ENCODE measurements at places on chromosomes 4 and X. TPM values are rescaled to one million over a fixed set of nuclear protein-coding genes. Genes with fewer than 3 reads are reported as not detected.

DNA sequence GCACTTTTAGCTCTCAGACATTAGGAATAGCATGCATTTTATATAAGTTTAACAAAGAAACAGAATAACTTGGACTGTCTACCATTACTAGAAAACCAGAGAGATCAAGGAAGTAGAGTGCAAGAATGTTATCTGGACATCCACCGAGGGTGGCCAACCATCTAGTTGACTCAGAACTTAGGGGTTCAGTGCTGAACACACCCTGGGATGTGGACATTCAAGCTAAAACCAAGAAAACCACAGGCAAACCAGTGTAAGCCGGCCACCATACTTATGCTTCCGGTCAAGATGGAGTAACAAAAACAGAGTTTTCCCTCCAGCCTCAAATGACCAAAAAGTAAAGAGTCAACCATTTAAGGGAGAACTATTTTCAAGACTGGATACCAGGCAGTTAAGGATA, 181.4 kb upstream of the MXRA5 start:
- no peak for DNase-seq
- H3K4me1 ChIP-seq = peaks cover 7% of the 10 kb centered on the region
- H3K27me3 ChIP-seq = no peaks in the 10 kb centered on the region
- H3K36me3 ChIP-seq = no peaks in the 10 kb centered on the region

GRCh38 chr4:41000356-41000755, 214.0 kb downstream of the APBB2 start:
- no peak overlapping the region for H3K27ac ChIP-seq
- no peaks in the 10 kb centered on the region for H3K27me3 ChIP-seq
- H3K36me3 ChIP-seq = no peaks in the 10 kb centered on the region
- no peak overlapping the region for H3K4me3 ChIP-seq

DNA sequence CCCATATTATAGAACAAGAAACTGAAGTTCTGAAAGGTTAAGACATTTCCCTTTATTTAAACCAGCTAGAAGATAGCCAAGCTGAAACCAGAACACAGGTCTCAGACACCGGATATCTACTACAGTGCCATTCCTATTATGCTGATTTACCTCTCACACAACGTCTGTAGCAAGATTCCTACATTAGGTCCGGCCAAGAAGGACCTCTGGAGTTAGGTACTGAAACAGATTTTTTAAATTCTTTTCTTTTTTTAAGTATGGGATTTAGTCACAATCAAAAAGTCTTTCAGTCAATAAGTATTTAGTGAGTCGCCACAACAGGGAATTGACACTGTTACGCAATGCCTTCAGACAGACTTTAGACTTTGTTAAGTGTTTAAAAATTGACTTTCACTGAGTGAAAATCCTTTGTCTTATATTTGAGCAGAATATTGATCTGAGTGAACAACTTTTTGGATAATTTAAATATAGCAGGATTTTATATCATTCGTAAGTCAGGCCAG, 26.5 kb upstream of the SPANXN4 start:
- no peak for DNase-seq
- H3K36me3 ChIP-seq = no peaks in the 10 kb centered on the region
- no peaks in the 10 kb centered on the region for H3K27me3 ChIP-seq

GRCh38 chrX:18769812-18770573, 62.5 kb downstream of the PPEF1 start:
- no peak for DNase-seq
- H3K4me3 ChIP-seq = no peak overlapping the region
- H3K36me3 ChIP-seq = no peaks in the 10 kb centered on the region
- no peak overlapping the region for H3K27ac ChIP-seq
- no peaks in the 10 kb centered on the region for H3K27me3 ChIP-seq

Gene LUZP4
- total RNA-seq = not detected

- DNase-seq = peak; percentile 78
- peaks cover 34% of the 10 kb centered on the region for H3K4me1 ChIP-seq
- peak overlapping the region; percentile 99 for H3K4me3 ChIP-seq
- H3K27me3 ChIP-seq = peaks cover 3% of the 10 kb centered on the region
- H3K36me3 ChIP-seq = peaks cover 26% of the 10 kb centered on the region
Observed at GRCh38 chr4:38664706-38665401, 855 bp downstream of the KLF3 start.

Gene TLR10
- 0.22 TPM for total RNA-seq

DNA sequence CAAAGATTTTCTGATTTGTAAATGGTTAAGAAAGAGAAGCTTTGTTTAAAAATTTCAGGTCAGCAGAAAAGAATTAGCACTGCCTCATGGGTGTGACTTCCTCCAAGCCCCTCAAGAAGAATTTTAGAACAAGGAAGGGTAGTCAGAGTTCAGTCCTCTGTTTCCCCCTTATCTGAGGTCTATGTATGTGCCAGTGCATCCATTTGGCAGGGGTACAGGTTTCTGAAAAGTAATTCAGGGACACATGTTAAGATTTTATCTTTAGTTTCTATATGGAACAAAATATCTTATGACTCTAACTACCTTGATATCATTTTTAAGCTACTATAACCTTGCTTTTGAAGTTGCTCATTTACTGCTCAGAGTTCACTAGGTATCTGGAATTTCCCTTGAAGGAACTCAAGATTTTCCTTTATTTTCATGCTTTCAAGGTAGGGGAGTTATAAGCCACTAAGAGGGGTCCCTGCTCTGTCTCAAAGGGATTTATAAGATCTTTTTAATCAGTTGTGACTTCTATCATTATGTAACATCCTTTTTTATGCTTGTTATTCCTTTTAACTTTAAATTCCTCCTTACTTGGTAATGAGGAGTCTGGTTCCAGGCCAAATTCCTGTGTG, 24.4 kb upstream of the PLK4 start:
- H3K27ac ChIP-seq = peak overlapping the region; percentile 99
- peaks cover 3% of the 10 kb centered on the region for H3K4me1 ChIP-seq
- DNase-seq = no peak
- peaks cover 29% of the 10 kb centered on the region for H3K36me3 ChIP-seq

Gene STPG2
- total RNA-seq = 0.52 TPM

Gene HSFX4
- total RNA-seq = not detected

DNA sequence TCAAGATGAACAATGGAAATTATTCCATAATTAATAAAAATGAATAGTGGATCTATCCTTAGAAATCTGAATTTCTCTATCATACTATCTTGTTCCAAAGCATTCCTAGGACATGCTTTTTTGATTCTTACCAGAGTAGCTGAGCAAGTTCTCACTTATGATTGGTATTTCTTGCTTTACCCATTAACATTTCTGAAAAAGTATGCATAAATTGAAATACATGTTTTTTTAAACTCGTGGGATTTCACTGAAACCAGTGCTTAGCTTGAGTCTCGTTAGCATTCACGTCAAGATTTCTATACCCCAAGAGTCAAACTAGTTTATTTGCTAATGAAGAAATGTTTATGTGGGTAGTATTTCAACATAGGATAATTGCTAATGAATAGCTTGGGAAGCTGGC, 89.0 kb downstream of the ELOVL6 start:
- no peaks in the 10 kb centered on the region for H3K27me3 ChIP-seq
- peaks cover 12% of the 10 kb centered on the region for H3K4me1 ChIP-seq
- no peak overlapping the region for H3K27ac ChIP-seq
- peaks cover 11% of the 10 kb centered on the region for H3K36me3 ChIP-seq
- DNase-seq = no peak

Gene CXorf65
- not detected for total RNA-seq

- no peaks in the 10 kb centered on the region for H3K36me3 ChIP-seq
- H3K4me1 ChIP-seq = no peaks in the 10 kb centered on the region
- H3K4me3 ChIP-seq = no peak overlapping the region
- no peak for DNase-seq
- peaks cover 3% of the 10 kb centered on the region for H3K27me3 ChIP-seq
- H3K27ac ChIP-seq = no peak overlapping the region
Observed at GRCh38 chrX:73831500-73831899, 268.5 kb downstream of the CHIC1 start.

Gene CXCL10
- total RNA-seq = 0.31 TPM

Gene PCDH18
- total RNA-seq = 91.8 TPM

GRCh38 chr4:180280726-180281297, 1962.4 kb upstream of the TENM3 start:
- H3K36me3 ChIP-seq = no peaks in the 10 kb centered on the region
- no peak for DNase-seq
- H3K4me3 ChIP-seq = no peak overlapping the region
- peaks cover 5% of the 10 kb centered on the region for H3K4me1 ChIP-seq

DNA sequence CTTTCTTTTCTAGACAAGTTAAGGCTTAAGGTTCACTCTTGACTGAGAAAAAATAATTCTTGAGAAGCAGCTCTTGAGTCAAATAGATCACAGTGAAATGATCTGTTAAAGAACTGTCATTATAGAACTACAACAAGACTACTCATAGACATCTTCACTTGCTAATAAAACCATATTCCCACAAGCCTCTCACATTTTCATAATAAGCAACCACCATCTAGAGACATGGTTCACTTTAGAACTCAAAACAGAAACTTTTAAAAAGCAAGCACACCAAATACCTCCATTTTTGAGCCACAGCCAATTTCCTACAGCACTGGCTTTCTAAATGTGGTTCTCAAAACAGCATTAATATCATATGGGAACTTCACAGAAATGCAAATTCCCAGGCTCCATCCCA, 309.5 kb downstream of the TMA16 start:
- no peaks in the 10 kb centered on the region for H3K36me3 ChIP-seq
- DNase-seq = no peak
- no peak overlapping the region for H3K4me3 ChIP-seq

Gene SLC30A9
- 50.1 TPM for total RNA-seq

GRCh38 chr4:105551965-105552746, at the start of gene ARHGEF38:
ARHGEF38 (plus strand) TSS chr4:105552620; CDS start chr4:105552766, 146 bp downstream.
- no peaks in the 10 kb centered on the region for H3K36me3 ChIP-seq
- peak within 1 kb of the TSS; percentile 81 for H3K4me3 ChIP-seq
- peak within 1 kb of the TSS; percentile 92 for H3K27ac ChIP-seq
- H3K27me3 ChIP-seq = no peaks in the 10 kb centered on the region
- DNase-seq = no peak

- no peak overlapping the region for H3K27ac ChIP-seq
- DNase-seq = no peak
Observed at GRCh38 chrX:81414630-81415029, 212.7 kb downstream of the SH3BGRL start.

DNA sequence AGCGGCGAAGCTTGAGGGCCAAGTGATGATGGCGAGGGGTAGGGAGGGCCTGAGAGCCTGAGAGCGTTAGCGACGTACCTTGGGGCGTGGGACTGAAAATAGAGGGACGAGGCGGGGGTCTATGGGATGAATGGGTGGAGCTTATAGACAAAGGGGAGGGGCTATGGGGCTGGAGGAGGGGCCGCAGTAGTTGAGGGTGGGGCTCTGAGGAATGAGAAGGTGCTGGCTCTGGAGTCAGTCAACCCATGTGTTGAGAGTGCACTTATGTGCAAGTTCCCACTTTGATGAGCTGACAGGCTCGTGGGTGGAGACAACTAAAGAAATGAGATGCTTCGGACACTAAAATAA, 488 bp downstream of the TBC1D25 start:
- H3K4me3 ChIP-seq = peak overlapping the region; percentile 92
- H3K27me3 ChIP-seq = no peaks in the 10 kb centered on the region
- peak overlapping the region; percentile 82 for H3K27ac ChIP-seq
- DNase-seq = no peak
- peaks cover 5% of the 10 kb centered on the region for H3K36me3 ChIP-seq

Gene POF1B
- 19.7 TPM for total RNA-seq

Gene MEPE
- not detected for total RNA-seq

- H3K4me1 ChIP-seq = peaks cover 7% of the 10 kb centered on the region
- H3K36me3 ChIP-seq = no peaks in the 10 kb centered on the region
- peaks cover 10% of the 10 kb centered on the region for H3K27me3 ChIP-seq
- DNase-seq = no peak
- H3K4me3 ChIP-seq = peak overlapping the region; percentile 13
- H3K27ac ChIP-seq = peak overlapping the region; percentile 24
Observed at GRCh38 chr4:83112231-83112630, 2.3 kb downstream of the PLAC8 start.

DNA sequence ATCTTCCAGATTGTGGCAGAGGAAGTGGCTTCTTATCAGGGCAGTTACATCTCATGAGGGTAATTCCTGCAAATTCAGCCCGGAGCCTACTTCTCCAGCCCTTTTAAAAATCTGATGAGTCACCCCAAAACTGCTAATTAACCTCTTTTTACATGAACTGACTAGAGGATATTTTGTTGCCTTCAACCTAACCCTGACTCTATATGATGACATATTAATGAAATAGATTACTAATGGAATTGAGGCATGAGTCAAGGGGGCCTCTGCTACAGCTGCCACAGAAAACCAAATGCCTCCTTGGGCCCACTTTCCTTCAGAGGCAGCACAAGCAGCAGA, 72.5 kb downstream of the QRFPR start:
- no peaks in the 10 kb centered on the region for H3K4me1 ChIP-seq
- H3K4me3 ChIP-seq = no peak overlapping the region
- DNase-seq = no peak
- no peaks in the 10 kb centered on the region for H3K36me3 ChIP-seq
- peaks cover 4% of the 10 kb centered on the region for H3K27me3 ChIP-seq

DNA sequence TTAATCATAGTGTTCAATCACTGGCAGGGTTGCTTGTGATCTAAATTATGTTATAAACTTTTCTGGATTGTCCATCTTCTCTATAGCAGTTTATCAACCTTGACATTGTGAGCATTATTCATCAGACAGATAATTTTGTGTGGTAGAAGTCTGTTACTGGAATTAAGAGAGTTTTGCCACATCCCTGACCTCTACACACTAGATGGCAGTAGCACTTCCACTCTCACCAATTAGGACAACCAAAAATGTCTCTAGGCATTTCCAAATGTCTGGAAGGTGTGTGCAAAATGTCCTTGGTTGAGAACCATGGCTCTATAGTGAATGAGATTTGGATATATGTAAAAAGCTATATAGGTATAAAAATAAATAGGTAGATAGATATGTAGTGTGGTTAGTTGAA, 324.1 kb upstream of the FAM47C start:
- H3K4me1 ChIP-seq = no peaks in the 10 kb centered on the region
- H3K36me3 ChIP-seq = no peaks in the 10 kb centered on the region
- no peaks in the 10 kb centered on the region for H3K27me3 ChIP-seq
- no peak for DNase-seq
- no peak overlapping the region for H3K27ac ChIP-seq

- no peaks in the 10 kb centered on the region for H3K27me3 ChIP-seq
- H3K4me1 ChIP-seq = peaks cover 25% of the 10 kb centered on the region
- H3K27ac ChIP-seq = no peak overlapping the region
Observed at GRCh38 chr4:124526769-124527168, 185.8 kb downstream of the ANKRD50 start.

- H3K27ac ChIP-seq = no peak overlapping the region
- no peak for DNase-seq
- H3K27me3 ChIP-seq = no peaks in the 10 kb centered on the region
- no peak overlapping the region for H3K4me3 ChIP-seq
Observed at GRCh38 chr4:56155432-56155831, 206.7 kb downstream of the CEP135 start.

DNA sequence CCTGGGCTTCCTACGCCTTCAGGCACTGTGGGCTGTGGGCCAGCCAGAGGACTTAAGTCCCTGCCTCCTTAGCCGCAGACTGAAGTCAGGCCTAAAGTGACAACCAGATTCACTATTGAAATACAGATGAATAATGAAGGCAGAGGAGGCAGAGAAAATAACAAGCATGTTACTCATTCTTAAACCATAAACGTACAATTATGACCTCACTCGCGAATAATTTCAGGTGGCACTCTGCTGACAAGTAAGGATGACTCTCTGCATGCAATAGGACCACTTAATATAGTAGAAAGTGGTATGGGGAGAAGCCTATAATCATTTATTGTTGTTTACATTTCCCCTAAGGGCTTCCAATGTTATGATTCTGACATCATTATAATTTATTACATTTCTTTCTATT, 409.2 kb upstream of the FGF13 start:
- no peak overlapping the region for H3K27ac ChIP-seq
- peaks cover 18% of the 10 kb centered on the region for H3K27me3 ChIP-seq
- DNase-seq = no peak
- no peak overlapping the region for H3K4me3 ChIP-seq
- H3K36me3 ChIP-seq = no peaks in the 10 kb centered on the region
- H3K4me1 ChIP-seq = no peaks in the 10 kb centered on the region

Gene PGRMC1
- total RNA-seq = 97.0 TPM

Gene TCEAL9
- total RNA-seq = 43.1 TPM

Measured in type B pancreatic cell (in vitro differentiated cells).